ENCODE measurements at places on chromosomes 6 and 20.

DNA sequence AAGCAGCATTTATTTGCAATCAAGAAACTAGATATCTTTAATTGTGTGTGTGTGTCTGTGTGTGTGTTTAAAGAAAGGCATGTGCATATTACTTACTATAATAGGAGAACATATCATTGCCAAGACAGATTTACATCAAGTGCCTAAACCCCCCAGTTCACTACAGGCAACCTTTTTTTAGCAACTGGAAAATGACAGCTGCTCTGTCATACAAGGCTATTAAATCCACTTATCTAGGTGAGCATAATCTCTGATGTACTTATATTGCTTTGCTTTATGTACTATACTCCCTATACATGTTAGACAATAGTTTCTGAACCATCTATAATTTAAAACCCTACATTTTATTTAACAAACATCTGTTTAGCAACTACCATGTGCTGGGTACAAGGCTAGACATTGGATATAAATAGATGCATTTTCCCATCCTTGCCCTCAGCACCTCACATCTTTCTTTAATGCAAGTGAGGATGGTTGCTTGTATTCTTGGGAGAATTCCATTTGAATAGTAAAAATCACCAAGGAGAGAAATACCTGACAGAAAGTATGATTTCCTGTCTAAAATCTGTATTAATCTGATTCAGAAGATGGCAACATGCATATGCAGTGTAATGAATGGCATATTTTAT lies 398.3 kb downstream of the LAMA2 start:
- no peak for DNase-seq

GRCh38 chr20:39855056-39855455 lies 834.0 kb downstream of the MAFB start:
- DNase-seq = no peak

- no peak for DNase-seq
These were observed 1516.4 kb upstream of the DEFB115 start for GRCh38 chr20:29740951-29741593.

- DNase-seq = no peak
These were observed 49.6 kb upstream of the PTPRK start for GRCh38 chr6:128569732-128570679.

- DNase-seq = no peak
These were observed 70.6 kb downstream of the VEGFA start for GRCh38 chr6:43840490-43841218.

GRCh38 chr6:132934496-132934895 lies 120.1 kb downstream of the RPS12 start:
- DNase-seq = no peak

DNA sequence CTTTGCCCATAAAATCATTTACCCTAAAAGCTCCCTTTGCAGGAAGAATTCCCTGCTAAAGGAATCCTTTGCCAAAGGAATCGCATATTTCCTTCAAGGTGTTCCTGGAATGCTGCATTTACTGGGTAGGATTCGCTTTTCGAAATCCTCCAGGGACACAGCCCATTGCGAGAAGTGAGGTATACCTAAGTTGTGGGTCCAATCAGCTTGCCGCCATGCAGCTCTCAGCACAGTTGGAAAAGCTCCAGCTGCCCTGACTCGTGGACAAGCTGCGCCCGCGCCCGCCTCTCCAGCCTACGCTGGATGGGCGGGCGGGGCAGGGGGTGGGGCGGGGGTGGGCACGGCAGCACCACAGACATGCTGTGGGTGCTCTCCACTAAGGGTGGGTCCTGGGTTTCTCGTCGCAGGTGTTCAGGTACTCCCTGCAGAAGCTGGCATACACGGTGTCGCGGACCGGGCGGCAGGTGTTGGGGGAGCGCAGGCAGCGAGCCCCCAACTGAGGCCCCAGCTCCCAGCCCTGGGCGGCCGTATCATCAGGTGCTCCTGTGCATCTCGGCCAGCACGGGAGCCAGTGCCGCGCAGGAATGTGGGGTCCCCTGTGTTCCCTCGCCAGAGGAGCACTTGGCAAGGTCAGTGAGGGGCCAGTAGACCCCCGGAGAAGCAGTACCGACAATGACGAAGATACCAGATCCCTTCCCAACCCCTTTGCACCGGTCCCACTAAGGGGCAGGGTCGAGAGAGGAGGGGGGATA lies 1.4 kb downstream of the NNAT start:
- DNase-seq = peak; percentile 69

GRCh38 chr6:157424491-157425020 lies 43.6 kb downstream of the ZDHHC14 start:
- no peak for DNase-seq

- no peak for DNase-seq
These were observed 3.1 kb downstream of the JAG1 start for GRCh38 chr20:10670501-10671220.

GRCh38 chr6:131510094-131510493 lies 62.9 kb upstream of the ARG1 start:
- DNase-seq = no peak

DNA sequence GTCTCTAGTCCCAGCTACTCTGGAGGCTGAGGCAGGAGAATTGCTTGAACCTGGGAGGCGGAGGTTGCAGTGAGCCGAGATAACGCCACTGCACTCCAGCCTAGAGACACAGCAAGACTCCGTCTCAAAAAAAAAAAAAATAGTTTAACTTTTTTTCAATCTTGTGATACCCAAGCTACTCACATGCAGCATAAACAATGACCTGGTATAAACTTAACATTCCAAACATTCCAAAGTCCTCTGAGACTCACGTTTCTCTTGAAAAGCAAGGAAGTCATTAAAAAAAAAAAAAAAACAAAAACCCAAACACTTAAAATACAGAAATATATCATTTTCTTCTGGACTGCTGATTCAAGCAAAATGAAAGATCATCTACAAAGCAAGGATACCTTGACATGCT lies 14.3 kb downstream of the CRNKL1 start:
- no peak for DNase-seq

Data from right hindlimb (tissue), 1 donor.